Central memory CD8-positive, alpha-beta T cell (primary cell): ENCODE measurements at places on chromosomes 7 and 10.

DNA sequence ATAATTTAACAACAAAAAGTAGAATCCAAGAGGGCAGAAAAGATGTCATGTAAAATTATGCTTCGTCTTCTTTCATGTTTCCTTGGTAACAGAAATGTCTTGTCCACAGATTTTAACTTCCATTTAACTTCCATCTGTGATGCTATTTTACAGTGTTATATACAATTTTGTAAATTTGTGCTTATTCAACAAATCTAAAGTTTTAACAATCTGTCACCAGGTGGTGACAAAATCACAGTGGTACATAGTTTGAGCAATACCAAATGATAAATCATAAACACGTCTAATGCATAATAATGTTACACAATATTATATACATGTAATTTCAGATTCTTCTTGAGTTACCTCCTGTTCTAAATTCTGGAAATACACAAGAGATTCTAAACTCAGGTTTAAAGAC is 784.4 kb upstream of the CELF2 start:
- no peak for DNase-seq

DNA sequence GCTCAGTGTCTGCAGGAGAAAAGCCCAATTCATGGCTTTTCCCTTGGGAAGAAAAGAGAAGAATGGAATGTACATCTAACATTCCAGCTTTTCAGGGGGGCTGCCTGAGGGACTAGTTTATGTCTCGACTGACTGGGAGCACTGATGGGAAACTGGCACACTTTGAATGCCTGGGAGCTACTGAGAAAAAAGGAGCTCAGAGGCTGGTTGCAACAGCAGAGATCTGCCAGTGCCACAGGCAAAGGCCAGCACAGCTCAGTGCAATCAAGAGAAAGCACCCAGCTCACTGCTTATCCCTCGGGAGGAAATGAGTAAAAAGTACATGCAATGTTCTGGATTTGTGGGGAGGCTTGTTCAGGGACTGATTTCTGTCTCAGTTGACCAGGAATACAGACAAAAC is 226.2 kb downstream of the COBL start:
- no peak for DNase-seq

DNA sequence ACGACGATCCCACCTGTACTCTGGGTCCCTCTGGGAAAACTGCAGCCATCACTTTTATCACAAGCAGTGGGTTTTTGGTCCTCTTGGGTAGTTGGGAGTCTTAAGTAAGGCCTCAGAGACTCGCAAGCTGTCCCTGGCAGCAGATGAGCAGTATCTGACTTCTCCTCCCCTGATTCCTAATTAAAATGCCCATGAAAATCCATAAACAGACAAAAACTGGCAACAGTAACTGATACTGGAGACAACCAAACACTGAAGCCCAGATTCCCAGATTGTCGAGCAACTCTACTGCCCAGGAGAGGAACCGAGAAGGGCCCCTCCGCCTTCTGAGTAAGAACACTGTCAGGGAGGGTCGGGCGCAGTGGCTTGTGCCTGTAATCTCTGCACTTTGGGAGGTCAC is 333.8 kb downstream of the CALN1 start:
- DNase-seq = no peak

DNA sequence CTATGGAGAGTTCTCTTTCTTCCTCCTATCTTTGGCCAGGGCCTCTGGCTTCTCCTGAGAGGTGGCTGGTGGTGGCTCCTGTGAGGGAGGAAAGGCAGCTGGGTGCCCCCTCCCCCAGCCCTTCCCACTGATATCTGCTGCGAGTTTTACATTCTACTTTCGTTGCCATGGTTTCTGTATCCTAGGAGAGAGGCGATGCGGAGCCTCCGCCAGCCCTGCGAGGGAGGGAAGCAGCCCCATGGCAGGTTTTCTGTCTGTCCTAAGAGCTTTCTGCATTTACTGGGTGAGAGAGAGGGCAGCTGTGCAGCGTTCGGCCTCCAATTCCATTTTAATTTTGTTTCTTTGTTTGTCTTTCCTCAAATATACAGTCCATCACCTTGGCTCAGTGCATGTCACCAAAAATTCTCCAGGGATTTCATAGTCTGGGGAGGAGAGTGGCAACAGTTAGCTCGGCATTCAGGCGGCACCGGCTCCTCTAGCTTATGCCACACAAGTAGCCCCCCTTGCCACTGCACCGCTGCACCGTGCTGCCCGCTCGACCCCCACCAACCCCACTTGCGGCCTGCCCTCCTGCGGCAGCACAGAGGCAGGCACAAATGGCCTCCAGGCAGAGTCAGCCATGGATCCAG is 20.4 kb downstream of the DNAJB12 start:
- DNase-seq = no peak

- no peak for DNase-seq
Observed at GRCh38 chr10:69842020-69842419, 40.3 kb downstream of the COL13A1 start.

DNA sequence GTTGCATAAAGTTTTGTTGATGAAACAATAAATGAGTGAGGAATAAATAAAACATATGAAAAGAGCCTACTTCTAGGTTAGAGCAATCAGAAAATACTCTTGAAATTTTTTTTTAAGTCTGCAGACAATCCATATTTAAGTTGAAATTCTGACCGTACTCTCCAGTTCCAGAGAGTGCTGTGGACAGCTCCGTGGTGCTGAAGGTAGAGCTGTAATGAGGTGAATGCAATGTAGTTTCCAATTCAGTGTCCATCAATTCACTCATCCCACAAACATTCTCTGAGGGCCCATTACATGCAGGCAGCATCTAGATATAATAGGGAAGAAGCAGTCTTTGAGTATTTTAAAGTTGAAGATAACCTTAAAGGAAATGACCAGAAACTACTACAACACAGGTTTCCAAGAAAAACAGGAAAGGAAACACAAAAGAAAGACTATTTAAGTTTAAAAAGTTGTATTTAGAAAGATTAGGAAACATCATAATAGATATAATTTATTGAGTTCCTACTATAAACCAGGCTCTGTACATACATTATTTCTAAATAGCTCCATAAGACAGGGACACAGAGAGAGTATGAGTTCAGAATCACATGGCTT is 44.0 kb upstream of the CRTAC1 start:
- DNase-seq = no peak

DNA sequence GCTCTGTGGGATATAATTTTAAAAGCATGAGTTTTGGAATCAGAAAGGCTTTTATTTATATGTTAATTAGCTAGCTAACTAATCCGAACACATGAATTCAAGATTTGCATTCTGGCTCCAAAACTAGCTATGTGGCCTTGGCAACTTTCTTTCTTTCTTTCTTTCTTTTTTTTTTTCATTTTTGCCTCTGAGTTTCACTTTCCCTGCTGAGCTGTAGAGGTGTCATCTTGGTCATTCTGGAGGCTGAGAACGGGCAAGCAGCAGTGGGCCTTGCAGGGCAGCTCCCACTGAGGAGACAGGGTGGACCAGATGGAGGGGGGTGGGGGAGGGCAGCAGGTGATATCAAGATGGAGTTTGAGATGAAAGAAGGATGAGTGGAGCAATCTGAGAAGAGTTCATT is 24.8 kb upstream of the SFMBT2 start:
- DNase-seq = no peak

GRCh38 chr10:93110472-93111146 is 36.9 kb downstream of the CYP26A1 start:
- no peak for DNase-seq

DNA sequence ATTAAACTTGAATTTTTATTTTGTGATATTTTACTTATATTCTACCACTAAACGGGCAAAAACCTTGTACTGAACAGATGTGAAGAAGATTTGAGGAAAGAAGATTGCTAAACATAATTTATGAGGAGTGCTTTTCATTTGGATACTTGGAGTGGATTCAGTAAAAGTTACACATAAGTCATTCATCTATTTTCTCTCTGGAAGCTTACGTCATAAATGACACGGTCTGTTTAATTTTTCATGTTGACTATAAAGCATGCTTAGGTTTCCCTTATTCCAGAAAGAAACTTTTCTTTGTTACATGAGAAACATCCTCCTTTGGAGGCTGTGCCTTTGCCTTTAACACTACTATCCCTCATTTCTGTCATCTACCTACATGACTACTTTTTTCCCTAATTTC is 53.9 kb downstream of the TFEC start:
- DNase-seq = no peak

GRCh38 chr7:29386196-29386765 is 177.4 kb upstream of the PRR15 start:
- no peak for DNase-seq

- DNase-seq = no peak
Observed at GRCh38 chr7:12927635-12928434, 240.4 kb downstream of the ARL4A start.

DNA sequence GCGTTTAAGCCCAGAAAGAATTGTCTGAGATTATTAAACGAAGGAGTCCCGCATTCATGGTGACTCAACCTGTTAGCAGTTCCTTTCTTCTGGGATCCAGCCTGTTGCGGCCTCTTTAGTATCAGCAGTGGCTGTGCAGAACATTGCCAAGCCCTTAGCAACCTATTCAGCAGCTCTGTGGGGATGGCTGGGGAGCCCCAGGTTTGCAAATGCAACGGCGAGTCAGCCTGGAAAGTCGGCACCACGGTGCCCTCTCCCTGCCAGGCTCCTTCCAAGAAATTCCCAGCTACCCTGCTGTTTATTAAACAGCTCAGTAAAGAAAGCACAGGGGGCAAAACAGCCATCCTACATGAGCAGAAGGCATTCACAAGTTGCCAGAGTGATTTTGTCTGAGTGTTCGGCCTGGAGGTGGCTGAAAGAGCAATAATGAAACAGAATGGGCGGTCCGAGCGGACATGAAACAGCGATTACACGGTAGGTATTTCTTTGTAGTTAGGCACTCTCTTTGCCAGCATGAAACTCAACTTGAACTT is 198.3 kb downstream of the BAMBI start:
- no peak for DNase-seq

- DNase-seq = no peak
Observed at GRCh38 chr10:77513220-77513619, 124.4 kb downstream of the KCNMA1 start.

DNA sequence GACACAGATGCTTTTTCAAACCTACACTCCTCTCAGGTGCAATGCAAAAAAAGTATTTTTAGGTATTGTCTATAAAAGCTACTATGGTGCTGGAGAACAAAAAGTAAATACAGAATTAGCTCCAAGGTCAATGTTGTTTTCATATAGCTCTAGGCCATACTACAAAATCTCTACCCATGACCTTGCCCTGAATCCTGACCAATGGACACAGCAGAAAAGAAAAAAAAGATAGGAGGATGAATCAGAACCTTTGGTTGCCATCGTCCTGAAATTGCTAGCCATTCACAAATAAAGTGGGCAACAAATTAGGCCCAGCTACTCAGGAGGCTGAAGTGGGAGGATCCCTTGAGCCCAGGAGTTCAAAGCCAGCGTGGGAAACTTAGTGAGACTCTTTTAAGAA is 35.2 kb upstream of the RELN start:
- no peak for DNase-seq

DNA sequence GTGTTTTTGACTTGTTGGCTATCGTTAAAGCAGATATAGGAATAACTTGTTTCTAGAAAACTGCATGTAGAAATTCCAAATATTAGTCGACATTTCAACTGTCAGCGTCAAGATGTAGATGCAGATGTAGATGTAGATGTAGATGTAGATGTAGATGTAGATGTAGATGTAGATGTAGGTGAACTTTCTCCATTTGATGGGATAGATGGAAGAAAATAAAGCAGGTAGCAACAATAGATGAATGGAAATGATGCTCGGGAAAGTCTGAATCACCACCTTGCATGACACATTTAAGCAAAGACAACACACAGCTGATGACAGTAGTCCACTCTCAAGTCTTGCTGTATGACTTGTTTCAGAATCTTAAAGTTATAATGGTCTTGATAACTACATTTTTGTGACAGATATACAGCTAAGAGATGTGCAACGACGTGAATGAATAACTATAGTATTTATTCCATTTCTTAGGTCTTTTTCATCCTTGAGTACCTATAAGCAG is 53.5 kb downstream of the SND1 start:
- DNase-seq = no peak

DNA sequence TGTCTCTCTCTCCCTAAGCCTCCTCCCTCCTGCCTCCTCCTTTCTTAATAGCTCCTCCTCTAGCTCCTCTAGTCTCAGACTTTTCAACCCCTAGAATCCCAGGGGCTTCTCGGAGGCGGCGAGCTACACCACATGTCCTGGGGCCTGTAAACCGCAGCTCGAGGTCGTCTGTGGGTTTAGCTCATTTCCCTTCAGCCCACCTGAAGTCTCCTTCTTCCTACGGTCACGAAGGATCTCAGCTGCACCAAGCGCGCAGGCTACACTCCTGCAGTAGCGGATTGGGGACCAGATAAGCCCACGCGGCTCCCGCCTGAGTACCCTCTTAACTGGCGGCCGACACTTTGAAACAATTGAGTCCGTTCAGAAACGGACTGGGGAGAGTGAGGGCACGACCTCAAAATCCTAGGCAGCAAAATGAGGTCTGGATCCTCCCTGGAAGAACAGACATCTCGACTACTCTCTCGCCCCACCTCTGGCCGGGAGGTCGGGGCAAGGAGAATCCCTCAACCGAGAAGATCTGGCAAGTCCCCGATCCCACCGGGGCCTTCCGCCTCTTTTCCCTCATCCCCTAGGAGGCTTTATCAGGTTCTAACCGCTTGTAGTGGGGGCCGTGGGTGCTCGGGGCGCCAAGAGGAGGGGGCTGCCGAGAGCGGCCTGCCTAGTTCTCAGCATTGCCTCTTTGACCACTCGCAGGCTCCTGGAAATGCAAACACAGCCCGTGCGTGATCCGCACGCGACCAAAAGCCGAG is 1.3 kb upstream of the SORCS3 start:
- no peak for DNase-seq

DNA sequence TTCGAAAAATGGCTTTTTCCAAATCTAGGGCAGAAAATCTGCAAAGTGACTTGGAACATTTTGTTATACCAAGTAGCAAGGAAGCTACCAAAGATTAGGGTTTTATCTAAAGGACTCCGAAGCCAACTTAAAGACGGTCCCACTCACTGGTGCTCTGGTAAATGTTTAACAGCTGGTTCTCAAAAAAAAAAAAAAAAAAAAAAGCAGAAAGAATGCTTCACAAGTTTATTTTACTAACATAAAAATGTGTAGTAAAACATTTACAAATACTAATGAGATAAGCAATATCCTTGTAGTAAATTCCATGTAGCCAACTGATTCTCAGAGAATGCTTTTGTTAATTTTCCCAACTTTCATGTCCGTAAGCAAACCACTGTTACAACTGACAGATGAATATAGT is 38.4 kb downstream of the TAF3 start:
- DNase-seq = no peak

DNA sequence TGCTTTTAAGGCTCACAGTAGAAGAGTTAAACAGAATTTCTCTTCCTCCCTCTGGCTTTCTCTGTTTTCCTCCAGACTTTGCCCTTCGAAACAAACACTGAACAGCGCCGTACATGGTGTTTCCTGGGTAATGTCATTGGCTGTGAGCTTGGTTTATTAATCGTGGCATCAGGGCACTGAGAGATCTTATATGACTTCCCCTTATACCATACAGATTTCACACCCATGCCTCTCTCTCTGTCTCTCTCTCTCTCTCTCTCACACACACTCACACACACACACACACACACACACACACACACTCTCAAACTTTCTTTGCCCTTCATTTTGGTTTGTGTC is 195.5 kb downstream of the CREB5 start:
- DNase-seq = no peak
